ENCODE measurements at places on chromosomes 6 and 20.

- no peak for DNase-seq
Measured at GRCh38 chr20:19232997-19233794, 20.8 kb downstream of the SLC24A3 start.

DNA sequence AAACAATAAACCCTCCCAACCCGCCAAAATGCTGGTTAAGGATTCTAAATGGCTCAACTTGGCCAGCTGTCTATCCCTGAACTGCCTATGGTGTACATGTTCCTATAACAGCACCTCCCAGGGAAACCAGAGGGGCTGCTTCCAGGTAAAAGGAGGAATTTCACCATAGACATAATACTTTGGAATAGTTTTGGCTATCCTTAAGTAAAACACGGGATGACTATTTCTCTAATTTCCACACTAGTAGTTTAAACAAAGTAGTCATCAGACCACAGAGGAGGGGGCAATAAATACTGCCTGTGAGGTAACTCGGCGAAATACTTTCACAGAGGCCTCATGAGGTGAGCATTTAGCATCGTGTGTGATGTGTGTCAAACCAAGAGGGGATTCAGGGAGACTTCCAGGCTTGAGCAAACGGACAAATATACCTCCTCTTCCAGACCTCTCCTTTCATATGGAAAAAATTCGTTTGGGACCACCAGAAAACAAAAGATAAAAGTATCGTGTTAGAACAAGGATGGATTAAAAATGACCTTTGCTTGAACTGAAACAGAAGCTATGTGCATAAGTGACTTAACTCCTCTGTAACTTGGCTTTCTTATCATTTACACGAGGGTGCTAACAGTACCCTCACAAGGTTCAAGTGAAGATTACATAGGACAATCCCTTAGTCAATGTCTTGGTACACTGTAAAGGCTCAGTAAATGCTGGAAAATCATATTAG is 1.0 kb upstream of the XRN2 start:
- no peak for DNase-seq

DNA sequence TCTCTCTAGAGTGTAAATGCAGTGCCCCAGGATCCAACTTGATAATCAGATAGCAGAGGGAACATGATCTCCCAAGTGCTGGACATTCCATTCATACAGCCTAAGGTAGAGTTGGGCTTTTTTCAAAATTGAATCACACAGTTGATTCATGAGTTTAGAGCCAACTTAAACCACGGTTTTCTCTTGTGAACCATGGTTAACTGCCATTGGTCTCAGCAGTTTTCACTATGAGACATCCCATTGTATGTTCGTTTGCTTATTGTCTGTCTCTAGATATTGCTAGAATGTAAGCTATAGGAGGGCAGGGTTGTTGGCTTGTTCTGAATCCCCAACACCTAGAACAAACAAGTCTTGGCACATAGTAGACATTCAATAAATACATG is 37.2 kb upstream of the TAF8 start:
- no peak for DNase-seq

GRCh38 chr6:167826230-167826895 is 348 bp upstream of the AFDN start:
- peak; percentile 83 for DNase-seq

Data from GM19239 (cell line).